ENCODE measurements at places on chromosomes 7 and 10. TPM values are rescaled to one million over a fixed set of nuclear protein-coding genes. Genes with fewer than 3 reads are reported as not detected.

The TRPV5 gene
- 0.31 TPM for total RNA-seq

The TACC2 gene
- total RNA-seq, result 16.1 TPM

The ZNF503 gene
- total RNA-seq, result 1.1 TPM

The GIMAP4 gene
- 11.4 TPM for total RNA-seq

The NACAD gene
- total RNA-seq, result 5.5 TPM

The SLC26A5 gene
- total RNA-seq, result not detected

Data from occipital lobe (tissue), 3 donors.